B cell (primary cell): ENCODE measurements at places on chromosomes 4 and X. TPM values are rescaled to one million over a fixed set of nuclear protein-coding genes. Genes with fewer than 3 reads are reported as not detected.

DNA sequence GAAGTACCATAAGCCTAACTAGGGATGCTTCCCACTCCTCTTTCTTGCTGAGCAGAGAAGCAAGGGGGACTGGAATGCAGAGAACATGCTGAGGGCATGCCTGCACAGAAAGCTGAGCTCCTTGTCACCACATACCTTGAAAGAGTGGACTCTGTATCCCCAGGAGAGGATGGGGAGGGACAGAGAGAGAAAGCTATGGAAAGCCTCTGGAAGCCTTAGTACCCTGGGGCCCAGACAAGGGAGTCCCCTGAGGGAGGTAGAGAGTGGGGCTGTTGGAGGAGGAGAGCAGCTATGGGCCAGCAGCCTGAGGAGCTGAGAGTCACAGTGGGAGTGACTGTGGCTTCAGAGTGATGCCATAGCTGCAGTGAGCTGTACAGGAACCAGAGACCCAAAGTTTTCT, 77.9 kb downstream of the RTL9 start:
- DNase-seq = no peak

DNA sequence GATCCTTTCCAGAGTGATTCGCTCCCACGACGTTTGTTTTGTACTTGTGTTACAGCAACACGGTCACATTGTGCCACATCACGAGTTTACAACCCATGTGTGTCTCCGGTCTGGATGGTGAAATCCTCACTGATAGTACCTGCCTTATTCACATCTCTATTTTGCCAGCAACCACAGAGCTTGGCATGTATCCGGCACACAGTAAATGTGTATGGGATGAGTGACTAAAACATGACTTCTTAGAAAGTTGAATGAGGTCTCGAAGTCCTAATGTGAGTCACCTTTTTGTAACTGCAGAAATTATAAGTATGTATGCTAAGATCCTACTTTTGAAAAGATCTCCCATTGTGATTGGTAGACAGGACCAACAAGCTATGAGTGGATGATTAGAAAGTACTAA, 7.5 kb downstream of the STOX2 start:
- DNase-seq = no peak

Gene ARAP2
- total RNA-seq = 88.0 and 89.0 TPM in 2 replicates

Gene CPZ
- total RNA-seq = not detected in 2 replicates
